ENCODE measurements at places on chromosomes 11 and 22.

DNA sequence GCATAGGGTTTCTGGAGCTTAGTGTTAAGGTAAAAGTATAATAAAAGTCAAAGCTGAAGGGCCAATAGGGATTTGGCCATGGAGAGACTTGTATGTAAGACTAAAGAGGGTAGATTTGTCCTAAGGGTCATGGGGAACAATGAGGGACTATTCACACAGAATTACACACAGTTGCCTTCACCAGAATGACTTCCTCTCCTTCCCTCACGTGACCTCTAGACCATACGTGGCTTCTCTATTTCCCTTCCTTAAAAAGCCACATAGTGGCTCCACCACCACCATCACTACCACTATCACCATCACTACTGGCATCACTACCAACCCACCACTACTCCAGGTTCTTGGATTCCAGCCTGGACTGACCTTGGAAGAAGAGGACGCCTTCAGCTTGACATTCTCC, 2.8 kb downstream of the HPX start:
- DNase-seq = peak; percentile 66

- no peak for DNase-seq
These were observed 10.8 kb downstream of the YPEL4 start for GRCh38 chr11:57638811-57639320.

DNA sequence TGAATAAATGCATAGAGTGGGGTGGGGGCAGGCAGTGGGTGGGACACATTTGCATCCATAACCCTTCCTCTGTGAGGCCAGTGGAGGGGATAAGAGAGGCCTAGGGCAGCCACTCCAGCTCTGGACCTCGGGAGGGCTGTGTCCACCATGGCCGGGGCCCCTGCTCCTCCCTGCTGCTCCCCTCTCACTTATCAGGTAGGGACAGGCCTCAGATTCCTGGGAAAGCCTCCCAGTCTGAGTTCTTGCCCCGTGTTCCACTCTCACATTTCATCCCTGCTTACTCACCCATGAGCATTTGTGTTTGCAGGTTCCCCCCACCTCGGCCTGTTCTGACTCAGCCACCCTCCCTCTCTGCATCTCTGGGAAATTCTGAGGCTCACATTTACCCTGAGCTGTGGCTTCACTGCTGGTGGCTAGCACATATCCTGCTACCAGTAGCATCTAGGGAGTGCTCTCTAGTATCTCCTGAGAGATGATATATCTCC, 128.7 kb upstream of the TOP3B start:
- DNase-seq = peak; percentile 66

- DNase-seq = no peak
These were observed 210.4 kb upstream of the PITPNB start for GRCh38 chr22:28129319-28129962.

- no peak for DNase-seq
These were observed 9.0 kb downstream of the TUBA8 start for GRCh38 chr22:18119409-18120110.

GRCh38 chr11:122984186-122985011, 2.8 kb upstream of the BSX start:
- DNase-seq = no peak

GRCh38 chr11:34773826-34774225, 142.4 kb downstream of the APIP start:
- DNase-seq = no peak

GRCh38 chr11:15905366-15906104, 450.8 kb downstream of the SOX6 start:
- no peak for DNase-seq

GRCh38 chr11:35009944-35010342, 93.5 kb downstream of the PDHX start:
- no peak for DNase-seq

- no peak for DNase-seq
These were observed 34.4 kb upstream of the WNT11 start for GRCh38 chr11:76240666-76241065.

DNA sequence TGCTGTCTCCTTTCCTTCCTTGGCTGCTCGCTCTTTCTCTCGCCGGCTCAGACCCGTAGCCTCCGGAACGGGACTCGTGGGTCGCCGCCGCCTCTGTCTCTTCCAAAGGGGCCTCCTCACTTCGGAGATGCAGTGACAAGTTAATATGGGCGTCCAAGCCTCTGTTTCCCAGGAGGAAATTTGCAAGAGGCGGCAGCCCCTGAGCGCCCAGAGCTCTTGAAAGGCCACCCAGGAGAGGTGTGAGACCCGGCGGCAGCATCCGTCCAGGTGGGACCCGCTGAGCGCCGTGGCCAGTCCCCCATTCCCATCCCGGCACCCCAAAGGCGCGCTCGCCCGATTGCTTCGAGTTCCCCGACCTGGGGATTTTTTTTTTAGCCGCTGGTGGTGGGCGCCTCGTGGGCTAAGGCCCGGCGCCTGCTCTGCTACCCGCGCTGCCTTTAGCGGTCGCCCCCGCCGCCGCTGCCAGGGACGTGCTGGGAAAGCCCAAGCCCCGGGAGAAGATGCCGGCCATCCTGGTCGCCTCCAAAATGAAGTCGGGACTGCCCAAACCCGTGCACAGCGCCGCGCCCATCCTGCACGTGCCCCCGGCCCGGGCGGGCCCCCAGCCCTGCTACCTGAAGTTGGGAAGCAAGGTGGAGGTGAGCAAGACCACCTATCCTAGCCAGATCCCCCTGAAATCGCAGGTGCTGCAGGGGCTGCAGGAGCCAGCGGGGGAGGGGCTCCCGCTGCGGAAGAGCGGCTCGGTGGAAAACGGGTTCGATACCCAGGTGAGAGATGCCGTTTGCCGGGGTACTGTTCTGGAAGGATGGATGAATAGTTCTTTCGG, 772 bp downstream of the NAV2 start:
- DNase-seq = no peak

DNA sequence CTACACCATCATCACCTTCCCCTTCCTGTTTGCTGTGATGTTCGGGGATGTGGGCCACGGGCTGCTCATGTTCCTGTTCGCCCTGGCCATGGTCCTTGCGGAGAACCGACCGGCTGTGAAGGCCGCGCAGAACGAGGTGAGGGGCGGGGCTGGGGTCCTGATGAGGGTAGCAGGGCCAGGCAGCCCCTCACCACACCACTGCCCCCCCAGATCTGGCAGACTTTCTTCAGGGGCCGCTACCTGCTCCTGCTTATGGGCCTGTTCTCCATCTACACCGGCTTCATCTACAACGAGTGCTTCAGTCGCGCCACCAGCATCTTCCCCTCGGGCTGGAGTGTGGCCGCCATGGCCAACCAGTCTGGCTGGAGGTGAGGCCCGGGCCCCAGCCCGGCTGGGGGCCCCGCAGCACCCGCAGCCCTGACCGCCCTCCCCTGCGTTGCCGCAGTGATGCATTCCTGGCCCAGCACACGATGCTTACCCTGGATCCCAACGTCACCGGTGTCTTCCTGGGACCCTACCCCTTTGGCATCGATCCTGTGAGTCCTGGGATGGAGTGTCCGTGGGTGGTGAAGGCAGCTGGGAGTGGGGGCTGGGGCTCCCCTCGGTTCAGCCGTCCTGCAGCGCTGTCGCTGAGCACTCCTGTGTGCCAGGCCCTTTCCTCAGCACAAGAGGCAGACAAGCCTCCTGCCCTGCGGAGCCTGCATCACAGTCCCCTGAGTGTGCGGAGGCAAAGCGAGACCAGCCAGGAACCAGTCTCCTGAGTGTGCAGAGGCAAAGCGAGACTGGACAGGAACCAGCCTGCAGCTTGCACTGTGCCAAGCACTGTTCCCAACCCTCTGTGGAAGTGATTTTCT, 8.8 kb downstream of the TCIRG1 start:
- no peak for DNase-seq

- peak; percentile 26 for DNase-seq
These were observed 7.1 kb downstream of the USP18 start for GRCh38 chr22:18156878-18157713.

DNA sequence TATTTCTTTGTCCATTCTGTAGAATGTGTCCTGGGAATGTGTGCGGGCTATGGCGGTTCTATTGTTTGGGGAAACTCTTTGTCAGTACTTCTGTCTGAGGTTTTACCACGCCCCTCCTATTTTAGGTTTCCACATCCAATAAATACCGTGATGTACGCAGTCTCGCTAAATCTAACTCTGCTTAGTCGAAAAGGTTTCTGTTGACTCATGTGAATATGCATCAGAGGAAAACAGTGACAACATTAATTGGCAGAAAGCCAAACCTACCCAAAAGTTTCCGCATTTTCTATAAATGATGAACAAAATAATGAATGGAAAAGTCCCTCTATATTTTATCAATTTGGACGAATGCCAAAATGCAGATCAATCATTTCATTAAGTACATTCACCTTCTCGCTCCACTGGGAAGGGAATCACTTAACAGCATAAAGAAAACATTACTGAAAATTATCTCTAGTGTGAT, 143.4 kb downstream of the MAML2 start:
- DNase-seq = peak; percentile 57

DNA sequence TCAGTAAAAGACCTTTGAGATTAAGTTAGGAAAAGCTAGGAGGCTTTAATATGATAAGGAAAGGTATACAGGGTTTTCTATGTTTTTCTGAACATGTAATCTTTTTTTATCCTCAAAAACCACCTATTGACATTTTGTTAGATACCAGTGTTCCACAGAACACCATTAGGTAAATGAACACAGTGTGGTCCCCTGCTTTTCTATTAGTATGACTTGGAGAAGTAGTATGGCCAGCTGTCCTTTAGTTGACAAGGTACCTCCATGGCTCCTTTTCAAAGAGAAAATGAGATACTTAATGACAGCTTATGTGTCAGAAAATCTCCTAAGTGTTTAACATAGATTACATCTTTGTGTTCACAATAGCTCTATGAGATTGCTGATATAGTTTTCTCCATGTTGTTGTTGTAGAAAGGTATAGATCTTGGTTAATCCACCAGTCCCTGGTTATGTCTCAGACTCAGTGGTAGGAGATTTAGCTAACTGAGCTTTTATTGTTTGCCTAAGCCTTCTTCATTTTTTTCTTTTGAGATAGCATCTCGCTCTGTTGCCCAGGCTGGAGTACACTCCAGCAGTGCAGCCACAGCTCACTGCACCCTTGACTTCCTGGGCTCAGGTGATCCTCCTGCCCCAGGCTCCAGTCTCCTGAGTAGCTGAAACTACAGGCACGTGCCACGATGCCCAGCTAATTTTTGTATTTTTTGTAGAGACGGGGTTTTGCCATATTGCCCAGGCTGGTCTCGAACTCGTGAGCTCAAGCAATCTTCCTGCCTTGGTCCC, 46.0 kb downstream of the STIM1 start:
- no peak for DNase-seq

DNA sequence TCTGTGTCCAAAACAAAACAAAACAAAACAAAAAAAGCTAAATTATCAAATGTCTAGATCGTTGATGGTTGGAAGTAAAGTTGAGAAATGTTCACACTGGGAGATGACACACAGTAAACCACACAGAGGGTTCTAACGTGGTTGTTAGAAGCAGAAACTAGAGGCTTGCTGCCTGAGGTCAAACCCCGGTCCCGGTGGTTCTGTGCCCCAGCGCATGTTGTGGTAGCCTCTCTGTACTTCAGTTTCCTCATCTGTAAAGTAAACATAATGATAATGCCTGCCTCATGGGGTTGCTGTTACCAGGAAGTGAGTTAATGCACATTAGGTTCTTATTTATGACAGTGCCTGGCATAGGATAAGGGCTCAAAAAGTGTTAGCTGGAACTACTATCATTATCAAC, 33.4 kb downstream of the PPARA start:
- no peak for DNase-seq

DNA sequence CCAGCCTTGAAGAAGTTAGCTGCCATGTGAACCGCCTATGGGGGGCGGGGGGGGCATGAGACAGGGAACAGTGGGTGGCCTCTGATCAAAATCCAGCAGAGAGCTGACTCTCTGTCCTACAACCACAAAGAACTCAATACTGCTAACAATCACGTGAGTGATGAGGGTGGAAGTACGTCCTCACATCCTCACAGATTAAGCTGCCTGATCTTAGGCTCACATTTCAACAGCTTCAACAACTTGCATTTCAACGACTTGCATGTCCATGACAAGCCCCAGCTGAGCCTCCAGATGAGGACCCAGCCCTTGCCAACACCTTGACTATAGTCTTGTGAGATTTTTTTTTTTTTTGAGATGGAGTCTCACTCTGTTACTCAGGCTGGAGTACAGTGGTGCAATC, 51.6 kb downstream of the CLMP start:
- DNase-seq = no peak

DNA sequence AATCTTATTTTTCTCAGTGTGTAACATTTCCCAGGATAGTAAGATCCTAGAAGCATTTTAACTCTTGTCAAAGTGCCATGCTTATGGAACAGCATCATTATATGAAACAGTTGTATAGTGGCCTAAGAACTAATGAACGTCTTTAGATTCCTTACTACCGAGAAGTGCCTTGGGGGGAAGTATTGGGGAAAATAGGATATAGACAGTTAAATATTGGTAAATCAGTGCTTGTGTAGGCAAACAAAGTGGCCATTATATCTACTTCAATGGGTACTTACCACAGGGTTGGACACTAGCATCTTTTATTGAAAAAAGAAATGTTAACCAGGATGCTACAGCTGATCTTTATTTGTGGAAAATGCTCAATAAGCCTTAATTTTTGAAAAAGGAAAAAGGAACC, 11.3 kb downstream of the FAR1 start:
- no peak for DNase-seq

DNA sequence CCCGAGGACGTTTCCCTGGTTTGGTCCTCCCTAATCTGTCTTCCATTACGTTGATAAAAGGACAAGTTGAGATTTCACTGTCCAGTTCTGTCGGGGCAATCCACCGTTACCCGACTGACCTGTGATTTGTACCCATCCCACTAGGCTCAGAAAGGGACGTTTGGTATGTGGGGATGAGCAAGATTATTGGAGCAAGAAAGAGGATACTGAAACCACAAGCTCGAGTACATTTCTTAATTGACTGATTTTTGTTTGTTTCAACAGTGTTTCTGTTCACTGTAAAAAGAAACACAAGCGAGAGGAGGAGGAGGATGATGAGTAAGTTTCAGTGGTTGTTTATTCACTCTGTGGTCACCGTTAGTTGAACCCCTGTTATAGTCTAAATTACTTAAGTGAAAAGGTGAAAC, 969 bp downstream of the CCDC117 start:
- DNase-seq = peak; percentile 21

DNA sequence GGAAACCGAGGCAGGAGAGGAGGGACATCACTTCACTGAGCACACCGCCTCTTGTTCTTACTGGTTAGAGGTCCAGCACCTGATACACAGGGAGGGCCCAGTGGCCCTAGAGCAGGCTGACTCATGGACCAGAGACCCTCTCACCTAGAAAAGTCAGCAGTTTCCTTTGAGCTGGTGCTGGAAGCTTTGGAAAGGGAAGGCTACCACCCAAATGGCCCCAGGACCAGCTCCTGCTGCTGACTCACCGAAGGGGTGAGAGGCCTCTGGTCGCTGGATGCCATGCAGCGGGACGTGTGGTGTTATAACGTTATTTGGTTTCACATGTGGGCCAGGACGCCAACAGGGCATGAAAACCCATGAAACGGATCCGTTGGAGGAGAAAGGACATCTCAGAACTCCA, 3.8 kb downstream of the NADSYN1 start:
- DNase-seq = no peak

- DNase-seq = no peak
These were observed 7.3 kb downstream of the CYP2R1 start for GRCh38 chr11:14884667-14885273.
